Endodermal cell (in vitro differentiated cells): ENCODE measurements at places on chromosomes 1 and 21. TPM values are rescaled to one million over a fixed set of nuclear protein-coding genes. Genes with fewer than 3 reads are reported as not detected.
A peak's percentile ranks its signal among the peaks of the same experiment; 100 is the strongest.

Gene WDR64
- not detected in 3 replicates for total RNA-seq

Gene PYGO2
- total RNA-seq = 23.8 to 40.4 TPM (median 39.2 TPM) in 3 replicates

Gene FAM131C
- 0.50 and 0.66 TPM in 2 replicates for total RNA-seq

Gene KRTAP7-1
- total RNA-seq = not detected in 2 replicates

Gene CYP4A11
- total RNA-seq = 0.24 and 0.59 TPM in 2 replicates

- H3K27ac ChIP-seq = peak overlapping the region; percentile 63
- H3K4me3 ChIP-seq = no peak overlapping the region
- H3K27me3 ChIP-seq = no peaks in the 10 kb centered on the region
- no peak for DNase-seq
Measured at GRCh38 chr1:10085076-10085475, 52.3 kb downstream of the UBE4B start.

DNA sequence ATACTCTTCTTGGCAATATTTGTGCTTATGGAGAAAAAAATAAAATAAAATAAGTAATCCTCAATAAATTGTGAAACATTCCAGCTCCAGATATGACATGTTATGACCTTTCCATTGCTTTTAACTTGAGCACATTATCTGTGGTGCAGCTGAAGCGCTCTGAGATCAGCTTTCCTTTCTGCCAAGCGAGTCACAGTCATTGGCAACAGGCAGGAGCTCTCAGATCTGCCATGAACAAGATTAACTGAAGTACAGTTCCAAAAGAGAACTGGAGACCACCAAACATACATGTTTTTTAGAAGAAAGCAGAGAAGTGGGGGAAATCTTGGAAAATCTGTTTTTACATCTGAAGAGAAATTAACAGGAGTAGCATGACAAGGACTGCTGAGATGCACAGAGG lies 89.2 kb upstream of the DSCAM start:
- no peak for DNase-seq
- H3K27me3 ChIP-seq = no peaks in the 10 kb centered on the region
- no peak overlapping the region for H3K4me3 ChIP-seq
- H3K27ac ChIP-seq = no peak overlapping the region
- no peaks in the 10 kb centered on the region for H3K36me3 ChIP-seq

GRCh38 chr1:29830916-29831315 lies 594.6 kb downstream of the PTPRU start:
- no peak for DNase-seq
- no peaks in the 10 kb centered on the region for H3K27me3 ChIP-seq
- H3K27ac ChIP-seq = no peak overlapping the region
- H3K36me3 ChIP-seq = no peaks in the 10 kb centered on the region
- H3K4me1 ChIP-seq = no peaks in the 10 kb centered on the region

GRCh38 chr1:193421487-193421886 lies 235.1 kb upstream of the B3GALT2 start:
- no peaks in the 10 kb centered on the region for H3K36me3 ChIP-seq
- H3K27ac ChIP-seq = no peak overlapping the region
- H3K4me1 ChIP-seq = peaks cover 2% of the 10 kb centered on the region
- no peak for DNase-seq
- peaks cover 29% of the 10 kb centered on the region for H3K27me3 ChIP-seq

DNA sequence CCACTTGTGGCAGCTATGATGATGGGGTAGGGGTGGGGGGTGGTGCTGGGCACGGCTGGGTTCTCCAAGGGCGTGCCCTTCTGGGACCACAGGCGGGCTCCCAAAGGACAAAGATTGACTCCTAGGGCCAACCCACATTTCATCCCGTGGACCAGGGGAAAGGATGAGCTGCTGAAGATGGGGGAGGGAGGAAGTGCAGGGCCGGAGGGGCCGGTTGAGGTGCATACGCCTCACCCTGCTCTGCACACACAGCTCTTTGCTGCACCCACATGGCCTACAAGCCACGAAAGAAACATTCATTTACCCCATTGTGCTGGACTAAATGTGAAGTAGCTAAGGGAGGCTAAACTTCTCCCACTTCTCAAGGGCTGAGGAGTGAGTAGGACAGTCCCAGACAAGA lies 34.2 kb upstream of the GNPAT start:
- H3K36me3 ChIP-seq = no peaks in the 10 kb centered on the region
- no peak for DNase-seq
- no peak overlapping the region for H3K4me3 ChIP-seq

DNA sequence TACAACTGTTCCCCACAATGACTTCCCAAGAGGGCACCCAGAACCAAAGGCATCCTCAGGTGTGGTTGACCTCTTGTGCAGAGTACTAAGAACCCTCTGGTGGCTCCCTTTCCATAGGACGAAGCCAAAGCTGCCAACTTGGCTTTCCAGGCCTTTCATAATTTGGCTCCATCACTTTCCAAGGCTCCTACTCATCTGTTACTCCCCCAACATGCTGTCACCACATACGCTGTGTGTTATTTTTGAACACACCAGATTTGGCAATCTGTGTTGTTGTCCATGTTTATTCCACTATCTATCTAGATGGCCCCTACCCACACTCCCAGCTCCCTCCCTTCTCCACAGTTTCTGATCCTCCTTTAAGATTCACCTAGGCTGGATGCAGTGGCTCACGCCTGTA lies 10.2 kb upstream of the NKAIN1 start:
- no peaks in the 10 kb centered on the region for H3K27me3 ChIP-seq
- H3K27ac ChIP-seq = no peak overlapping the region
- no peak for DNase-seq
- no peaks in the 10 kb centered on the region for H3K36me3 ChIP-seq
- H3K4me3 ChIP-seq = no peak overlapping the region

DNA sequence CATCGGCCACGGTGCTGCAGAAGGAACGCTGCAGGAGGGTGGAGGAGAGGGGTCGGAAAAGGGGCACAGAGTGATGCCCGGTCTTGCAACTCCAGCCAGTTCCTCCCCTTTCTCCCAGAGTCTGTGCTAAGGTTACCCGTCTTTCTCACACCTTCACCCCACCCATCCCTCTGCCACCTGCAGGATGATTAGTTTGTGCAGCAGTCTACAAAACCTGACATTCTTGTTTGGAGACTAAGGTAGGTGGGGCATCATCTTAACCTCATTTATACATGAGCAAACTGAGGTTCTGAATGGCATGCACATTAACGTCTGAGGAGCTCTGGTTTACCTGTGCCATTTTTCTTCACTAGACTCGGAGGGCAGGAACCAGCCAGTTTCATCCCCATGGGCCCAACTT lies 232.3 kb downstream of the GRIK3 start:
- H3K36me3 ChIP-seq = no peaks in the 10 kb centered on the region
- H3K4me1 ChIP-seq = no peaks in the 10 kb centered on the region
- H3K27ac ChIP-seq = no peak overlapping the region
- DNase-seq = no peak
- H3K4me3 ChIP-seq = no peak overlapping the region
- no peaks in the 10 kb centered on the region for H3K27me3 ChIP-seq

- H3K36me3 ChIP-seq = no peaks in the 10 kb centered on the region
- H3K27ac ChIP-seq = no peak overlapping the region
- H3K4me3 ChIP-seq = no peak overlapping the region
- H3K27me3 ChIP-seq = no peaks in the 10 kb centered on the region
- DNase-seq = peak; percentile 61
Measured at GRCh38 chr1:67211589-67212563, 45.6 kb downstream of the IL23R start.
